Breast epithelium (tissue), 4 donors: ENCODE measurements at places on chromosomes 7 and 10. TPM values are rescaled to one million over a fixed set of nuclear protein-coding genes. Genes with fewer than 3 reads are reported as not detected.

DNA sequence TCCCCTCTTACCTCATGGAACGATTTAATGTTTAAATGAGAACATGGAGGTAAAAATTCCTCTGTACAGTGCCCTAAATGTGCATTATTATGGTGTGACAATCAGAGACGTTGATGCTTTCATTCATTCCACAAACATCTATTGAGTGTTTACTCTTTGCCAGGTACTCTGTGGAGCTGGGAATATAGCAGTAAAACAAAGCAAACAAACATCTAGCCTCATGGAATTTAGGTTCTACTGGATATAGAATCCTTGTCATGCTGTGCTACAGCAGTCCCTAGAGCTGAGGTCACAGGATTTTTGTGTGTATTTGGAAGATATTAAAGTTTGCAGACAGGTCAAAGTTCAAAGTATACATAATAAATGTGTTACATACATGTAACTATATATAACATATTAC is 140.7 kb downstream of the CUBN start:
- peaks cover 12% of the 10 kb centered on the region for H3K4me1 ChIP-seq
- no peaks in the 10 kb centered on the region for H3K27me3 ChIP-seq
- H3K27ac ChIP-seq = no peak overlapping the region
- no peak overlapping the region for H3K4me3 ChIP-seq

- H3K36me3 ChIP-seq = no peaks in the 10 kb centered on the region
Measured at GRCh38 chr10:101444058-101444898, 90.3 kb downstream of the BTRC start.

DNA sequence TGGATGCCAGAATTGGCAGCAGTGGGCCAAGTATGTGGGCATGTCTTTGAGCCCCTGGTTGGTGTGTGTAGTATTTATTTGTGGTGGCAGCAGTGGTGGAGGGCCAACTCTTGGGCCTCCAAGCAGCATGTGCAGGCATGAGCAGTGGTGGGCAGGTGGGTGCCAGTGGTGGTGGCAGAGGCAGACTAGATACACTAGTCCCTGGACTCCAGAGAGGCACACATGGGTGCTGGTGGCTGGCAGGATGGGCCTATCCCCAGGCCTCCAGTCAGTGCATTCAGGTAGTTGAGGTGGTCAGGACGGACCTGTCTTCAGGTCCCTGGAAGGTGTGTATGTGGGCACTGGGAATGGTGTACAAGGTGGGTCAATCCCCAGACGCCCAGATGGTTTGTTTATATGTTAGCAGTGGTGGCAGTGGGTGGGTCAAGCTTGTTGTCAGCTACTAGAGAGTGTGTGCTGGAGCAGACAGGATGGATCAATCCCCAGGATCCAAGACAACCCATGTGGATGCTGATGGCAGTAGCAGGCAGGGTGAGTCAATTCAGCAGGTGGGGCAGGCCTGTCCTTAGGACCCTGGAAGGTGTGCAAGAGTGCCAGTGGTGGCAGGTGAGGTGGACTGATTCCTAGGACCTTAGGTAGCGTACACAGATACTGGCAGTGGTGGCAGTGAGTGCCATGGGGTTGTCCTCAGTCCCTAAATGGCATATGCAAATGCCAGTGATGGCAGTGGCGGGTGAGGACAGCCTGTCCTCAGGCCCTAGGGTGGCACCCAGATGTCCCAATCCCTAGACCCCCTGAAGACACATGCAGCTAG is 294.3 kb downstream of the RPS24 start:
- H3K36me3 ChIP-seq = no peaks in the 10 kb centered on the region
- H3K4me3 ChIP-seq = no peak overlapping the region
- H3K27ac ChIP-seq = no peak overlapping the region
- DNase-seq = no peak
- no peaks in the 10 kb centered on the region for H3K27me3 ChIP-seq
- no peaks in the 10 kb centered on the region for H3K4me1 ChIP-seq

- no peak overlapping the region for H3K27ac ChIP-seq
- DNase-seq = no peak
- no peaks in the 10 kb centered on the region for H3K36me3 ChIP-seq
- no peaks in the 10 kb centered on the region for H3K4me1 ChIP-seq
Measured at GRCh38 chr10:100908378-100908777, 4.4 kb upstream of the SLF2 start.

GRCh38 chr7:69878015-69878414 is 279.7 kb downstream of the AUTS2 start:
- no peaks in the 10 kb centered on the region for H3K36me3 ChIP-seq
- no peak for DNase-seq
- no peaks in the 10 kb centered on the region for H3K4me1 ChIP-seq

The PCLO gene
- total RNA-seq = 5.9 TPM

The HOXA7 gene
- 8.8 TPM for total RNA-seq

The NACAD gene
- total RNA-seq = 3.2 TPM

The GARIN1A gene
- 0.96 TPM for total RNA-seq

The SPDYE2B gene
- total RNA-seq = not detected

The PTPRE gene
- total RNA-seq = 11.8 TPM
